Activated naive CD4-positive, alpha-beta T cell treated with anti-CD3 and anti-CD28 coated beads, Interleukin-2, amount 50 U/mL, for 16 hours (primary cell): ENCODE measurements at places on chromosomes 3 and 15.
A peak's percentile ranks its signal among the peaks of the same experiment; 100 is the strongest.

- DNase-seq = no peak
These were observed 7.9 kb downstream of the FEM1B start for GRCh38 chr15:68285259-68285980.

GRCh38 chr3:77039606-77040171 is at the start of gene ROBO2:
Gene ROBO2 (plus strand): TSS chr3:77040099. CDS start chr3:77040786, 687 bp downstream.
- DNase-seq = no peak

DNA sequence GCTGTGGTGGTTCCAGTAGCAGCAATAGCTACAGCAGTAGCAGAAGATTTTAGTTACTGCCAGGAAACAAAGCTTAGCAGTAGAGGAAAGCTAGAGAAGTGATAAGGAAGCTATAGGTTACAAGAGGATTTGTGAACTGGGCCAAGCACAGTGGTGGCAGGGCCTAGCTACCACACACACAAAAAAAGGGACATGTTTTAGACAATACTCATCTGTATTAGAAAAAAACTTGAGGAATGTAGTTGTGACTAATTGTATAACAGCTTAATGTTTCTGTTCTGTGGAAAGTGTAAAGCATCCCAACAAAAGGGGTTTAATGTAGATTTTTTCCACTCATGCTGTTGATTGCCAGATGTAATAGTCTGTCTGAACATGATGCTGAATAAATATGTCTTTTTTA is 29.9 kb upstream of the PFN2 start:
- no peak for DNase-seq

DNA sequence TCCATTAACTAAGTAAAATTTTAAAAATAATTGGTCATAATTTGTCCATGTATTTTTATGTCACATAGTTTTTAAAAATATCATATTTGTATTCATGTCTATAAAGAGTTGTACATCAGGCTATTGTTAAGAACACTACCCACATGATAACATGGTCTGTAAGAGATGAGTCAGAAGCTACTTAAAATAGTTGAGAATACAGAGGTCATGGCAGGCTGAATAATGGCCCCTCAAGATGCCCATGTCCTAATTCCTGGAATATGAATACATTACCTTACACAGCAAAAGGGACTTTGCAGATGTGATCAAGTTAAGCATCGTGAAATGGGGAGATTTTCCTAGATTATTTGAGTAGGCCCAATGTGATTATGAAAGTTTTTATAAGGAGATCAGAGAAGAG is 782.9 kb upstream of the GOLIM4 start:
- no peak for DNase-seq

DNA sequence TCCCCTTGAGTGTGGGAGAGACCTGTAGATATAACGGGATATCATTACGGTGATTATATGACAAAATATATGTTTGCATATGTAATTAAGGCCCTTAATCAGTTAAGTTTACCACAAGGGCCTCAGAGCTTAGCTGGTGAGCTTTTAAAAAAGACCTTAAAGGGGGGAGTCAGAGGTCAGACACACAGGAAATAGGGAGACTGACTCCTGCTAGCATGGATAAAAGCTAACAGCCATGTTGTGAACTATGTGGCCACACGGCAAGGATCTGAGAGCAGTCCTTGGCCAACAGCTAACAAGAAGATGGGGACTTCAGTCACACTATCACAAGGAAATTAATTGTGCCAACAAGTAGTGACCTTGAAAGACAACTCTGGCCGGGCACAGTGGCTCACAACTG is 3.1 kb downstream of the STAG1 start:
- no peak for DNase-seq

DNA sequence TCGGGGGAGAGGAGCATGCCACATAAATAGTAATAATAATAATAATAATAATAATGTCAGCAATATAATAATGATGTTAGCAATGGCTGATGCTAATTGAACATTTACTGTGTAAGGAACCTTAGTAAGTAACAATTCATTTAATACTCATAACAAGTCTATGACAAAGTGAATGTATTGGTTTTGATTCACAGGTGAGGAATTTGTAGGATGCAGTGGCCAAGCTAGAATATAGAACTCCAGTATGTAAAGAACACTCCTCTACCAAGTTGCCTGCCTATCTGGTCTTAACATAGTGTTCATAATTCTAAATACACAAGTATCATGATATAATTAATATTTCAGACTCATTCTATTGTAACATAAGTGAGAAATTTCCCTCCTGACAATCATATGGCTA is 1016.5 kb downstream of the ROBO1 start:
- DNase-seq = no peak

DNA sequence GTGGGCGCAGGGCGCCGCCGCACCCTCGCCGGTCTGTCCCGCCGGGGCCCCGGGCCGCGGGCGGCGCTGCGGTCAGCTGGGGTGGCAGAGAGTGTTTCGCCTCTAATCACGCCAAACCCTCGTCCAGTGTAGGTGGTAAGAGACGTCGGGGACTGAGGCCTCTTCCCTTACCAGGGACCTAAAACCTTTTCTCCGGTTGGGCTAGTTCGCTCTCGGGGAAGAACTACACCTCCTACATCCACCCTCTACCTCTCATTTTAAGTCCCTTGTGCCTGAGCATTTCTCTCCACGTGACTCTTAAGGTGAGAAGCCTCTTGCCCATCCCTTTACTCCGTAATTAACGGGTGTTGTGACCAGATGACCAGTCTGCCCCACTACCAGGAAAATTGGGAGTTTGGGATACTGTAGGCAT is 520 bp downstream of the TMEM42 start:
- no peak for DNase-seq

DNA sequence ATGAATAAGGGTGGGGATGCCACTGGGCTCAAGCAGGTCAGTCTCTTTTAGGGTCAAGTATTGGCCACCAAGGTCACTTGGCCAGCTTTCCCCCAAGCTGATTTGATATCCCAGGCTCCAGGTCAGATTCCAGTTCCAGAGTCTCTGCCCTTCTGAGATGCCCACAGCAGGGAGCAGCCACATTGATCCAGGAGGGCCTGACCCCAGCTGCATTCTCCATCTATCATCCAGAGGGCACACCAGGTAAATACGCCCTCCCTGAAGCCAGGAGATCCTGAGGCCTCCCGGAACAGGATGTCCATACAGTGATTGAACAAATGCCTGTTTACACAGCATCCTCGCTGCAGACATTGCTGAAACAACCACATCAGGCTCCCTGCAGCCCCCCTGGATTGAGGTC is 264.6 kb upstream of the TLE3 start:
- DNase-seq = no peak

DNA sequence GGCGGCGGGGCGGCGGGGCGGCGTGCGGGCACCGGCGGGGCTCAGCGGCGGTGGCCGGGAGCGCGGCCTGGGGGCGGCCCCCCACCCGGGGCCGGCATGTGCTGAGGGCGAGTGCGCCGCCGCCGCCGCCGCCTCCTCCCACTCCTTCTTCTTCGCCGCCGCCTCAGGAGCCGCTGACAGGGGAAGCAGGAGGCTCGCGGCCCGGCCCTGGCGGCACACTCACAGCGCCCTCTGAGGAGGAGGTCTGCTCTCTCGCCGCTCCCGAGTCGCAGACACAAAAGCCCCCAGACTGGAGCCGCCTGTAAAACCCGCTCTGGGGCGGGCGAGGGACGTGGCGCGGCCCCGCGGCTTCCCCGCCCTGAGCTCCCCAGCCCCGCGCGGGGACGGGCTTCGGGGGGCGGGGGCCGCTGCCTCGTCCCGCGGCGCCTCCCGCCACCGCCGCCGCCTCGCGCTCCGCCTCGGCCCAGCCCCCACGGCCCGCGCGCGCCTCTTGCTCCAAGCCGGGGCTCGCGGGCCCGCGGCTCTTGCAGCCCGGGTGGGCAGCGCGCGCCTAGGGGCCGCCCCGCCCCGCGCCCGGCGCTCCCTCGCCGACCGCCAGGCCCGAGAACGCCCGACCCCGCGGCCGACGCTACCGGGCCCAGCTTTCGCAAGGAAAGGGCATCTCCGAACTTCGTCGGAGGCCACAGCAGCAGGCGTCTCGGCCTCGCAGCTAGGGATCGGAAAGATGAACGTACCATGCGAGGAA is at the start of gene PYGO1:
PYGO1 (minus strand) TSS at position 276 of the 745 bp plus-strand sequence. CDS start 462 bp downstream, outside the sequence.
- DNase-seq = peak; percentile 46

DNA sequence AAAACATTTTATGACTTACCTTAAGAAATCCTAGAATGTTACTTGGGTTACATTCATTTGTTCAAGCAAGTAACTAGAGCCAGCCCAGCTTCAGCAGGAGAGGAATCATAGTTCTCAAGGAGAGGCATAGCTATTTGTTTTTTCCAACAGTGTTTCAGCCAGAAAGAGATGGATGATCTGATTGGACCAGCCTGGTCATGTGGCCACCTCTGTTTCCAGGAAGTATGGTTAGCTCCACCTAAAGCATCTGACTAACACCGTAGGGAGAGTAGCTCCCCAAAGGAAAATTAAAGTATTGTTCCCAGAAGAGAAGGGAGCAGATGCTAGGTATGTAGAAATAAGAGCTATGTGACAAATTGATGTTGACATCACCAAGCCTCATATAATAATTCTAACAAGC is 417.1 kb downstream of the TAFA4 start:
- no peak for DNase-seq

DNA sequence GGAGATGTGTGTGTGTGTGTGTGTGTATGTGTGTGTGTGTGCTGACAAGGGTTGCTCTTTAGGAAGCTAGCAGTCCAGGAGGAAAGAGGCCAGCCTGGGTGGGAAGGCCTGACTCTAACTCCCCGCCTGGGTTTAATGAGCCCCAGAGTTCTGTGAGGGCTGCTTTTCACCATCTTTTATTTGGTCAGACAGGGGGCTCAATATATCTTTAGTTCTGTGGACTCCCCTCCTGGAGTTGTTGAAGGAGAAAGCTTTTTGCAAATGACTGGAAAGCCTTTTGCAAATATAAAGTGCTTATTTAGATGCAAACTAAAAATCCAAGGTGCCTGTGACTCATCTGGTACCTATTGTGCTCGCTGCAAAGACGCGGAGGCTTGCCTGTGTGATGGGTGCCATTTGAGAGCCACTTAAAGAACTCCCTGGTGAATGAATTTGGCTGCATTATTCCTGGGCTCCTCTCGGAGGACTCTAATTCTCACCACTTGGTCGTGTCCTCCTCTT is 24.5 kb downstream of the DRD3 start:
- DNase-seq = no peak

DNA sequence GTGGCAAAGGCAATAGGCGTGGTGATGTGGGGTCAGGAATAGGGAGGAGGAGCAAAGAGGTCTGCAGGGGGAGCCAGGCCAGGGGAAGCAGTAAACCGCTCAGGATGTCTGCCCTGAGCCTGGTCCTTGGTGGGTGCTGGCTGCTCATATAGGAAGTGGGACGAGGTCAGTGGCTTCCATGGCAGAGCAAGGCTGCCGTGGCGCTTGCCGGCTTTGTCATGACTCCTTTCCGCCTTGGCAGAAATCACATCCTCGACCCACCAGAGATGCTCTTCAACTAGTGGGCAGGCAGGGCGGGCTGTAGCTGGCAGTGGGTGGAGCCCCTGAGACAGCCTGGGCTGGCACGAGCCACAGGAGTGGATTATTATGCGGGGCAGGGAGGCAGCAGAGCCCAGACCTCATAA is 13.1 kb upstream of the SKOR1 start:
- no peak for DNase-seq

DNA sequence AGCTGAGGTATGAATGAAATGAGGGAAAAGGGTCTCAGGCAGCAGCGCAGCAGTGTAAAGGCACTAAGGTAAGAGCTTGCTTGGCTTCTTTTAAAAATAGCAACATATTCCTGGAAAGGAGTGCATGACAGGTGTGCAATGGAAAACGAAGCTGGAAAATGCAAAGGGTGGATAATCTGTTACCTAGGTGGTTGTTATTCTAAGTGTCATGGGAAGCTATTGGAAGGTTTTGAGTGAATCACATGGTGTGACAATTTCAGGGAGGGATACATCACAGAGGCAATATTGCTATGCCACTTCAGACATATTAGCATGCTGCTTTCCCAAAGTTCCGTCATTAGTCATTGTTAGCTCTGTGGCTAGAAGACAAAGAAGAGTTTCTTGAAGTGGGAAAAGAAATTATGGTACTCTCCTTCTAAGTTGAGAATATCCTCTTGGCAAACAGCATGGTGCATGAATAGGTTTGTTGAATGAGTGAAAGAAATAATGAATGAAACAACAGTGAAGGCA is 28.7 kb upstream of the TMEM45A start:
- DNase-seq = no peak

GRCh38 chr3:151581035-151581434 is 120.2 kb upstream of the IGSF10 start:
- DNase-seq = no peak

- no peak for DNase-seq
These were observed 161.1 kb downstream of the CLSTN2 start for GRCh38 chr3:140096037-140096436.

DNA sequence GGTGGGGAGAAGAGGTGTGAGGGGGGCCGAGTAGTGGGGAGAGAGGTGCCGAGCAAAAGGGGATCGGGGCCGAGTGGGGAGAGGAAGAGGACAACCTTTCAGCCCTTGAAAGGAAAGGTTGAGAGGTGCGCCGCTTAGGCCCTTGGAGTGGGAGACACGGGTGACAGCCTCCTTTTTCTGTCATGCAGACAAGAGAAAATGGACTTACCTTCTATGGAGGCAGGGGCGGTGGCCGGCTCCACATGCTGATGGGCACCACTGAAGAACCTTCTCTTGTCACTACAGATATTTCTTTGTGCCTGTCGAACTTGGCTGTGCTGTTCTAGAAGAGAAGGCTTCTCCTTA is 421 bp downstream of the KLHL18 start:
- DNase-seq = peak; percentile 22

- no peak for DNase-seq
These were observed 75.3 kb upstream of the C2CD4B start for GRCh38 chr15:62240121-62241096.

DNA sequence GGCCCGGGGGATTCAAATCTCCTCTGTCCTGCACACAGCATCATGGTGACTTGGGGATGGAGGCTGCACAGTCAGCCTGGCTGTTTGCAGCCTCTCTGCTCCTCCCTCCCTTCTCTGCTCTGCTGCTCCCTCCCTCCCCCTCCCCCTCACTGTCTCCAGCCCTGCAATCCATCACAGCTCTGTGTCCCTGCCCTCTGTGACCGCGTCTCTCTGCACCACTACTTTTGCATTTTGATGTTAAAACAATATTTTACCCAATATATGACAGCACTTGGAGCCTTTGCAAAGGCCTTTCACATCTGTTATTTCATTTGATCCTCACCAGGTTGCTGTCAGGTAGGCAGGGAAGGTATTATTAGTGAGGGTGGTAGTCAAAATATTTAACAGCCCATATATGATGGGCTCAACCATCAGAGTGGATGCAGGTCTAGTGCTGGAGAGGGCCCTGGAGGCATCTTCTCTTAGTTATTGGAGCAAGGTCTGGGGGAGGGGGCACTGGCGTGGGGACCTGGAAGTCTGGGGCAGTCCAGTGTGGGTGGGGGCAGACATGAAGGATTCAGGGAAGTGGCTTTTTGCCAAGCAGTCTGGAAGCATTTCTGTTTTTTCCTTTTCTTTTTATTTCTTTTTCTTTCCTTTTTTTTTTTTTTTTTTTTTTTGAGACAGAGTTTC is 16.3 kb upstream of the VPS8 start:
- no peak for DNase-seq

GRCh38 chr3:13708871-13709595 is 160.1 kb downstream of the FBLN2 start:
- no peak for DNase-seq
